ENCODE measurements at places on chromosomes 4 and X.

GRCh38 chr4:21835712-21836111 lies 112.9 kb downstream of the KCNIP4 start:
- peak; percentile 38 for DNase-seq

DNA sequence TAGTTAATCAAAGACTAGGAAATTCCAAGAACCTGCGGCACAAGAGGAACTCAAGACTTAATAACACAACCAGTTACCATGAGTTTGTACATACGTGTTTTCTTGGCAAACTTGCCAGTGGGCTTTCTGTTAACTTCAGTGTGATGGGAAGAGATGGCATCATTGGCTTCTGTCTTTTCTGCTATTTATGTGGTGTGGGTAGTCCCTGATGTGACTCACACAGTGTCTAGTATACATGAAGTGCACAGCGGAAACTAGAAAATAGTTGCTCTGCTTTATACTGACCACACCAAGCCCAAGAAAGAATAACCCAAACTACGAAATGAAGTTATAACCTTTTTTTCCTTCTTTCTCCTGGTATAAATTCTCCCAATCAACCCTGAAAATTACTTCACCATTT lies 24.5 kb downstream of the DAPP1 start:
- DNase-seq, result no peak

GRCh38 chrX:126655061-126655460 lies 102.4 kb upstream of the DCAF12L1 start:
- DNase-seq, result no peak

GRCh38 chr4:152990471-152991131 lies 54.5 kb downstream of the FHDC1 start:
- no peak for DNase-seq

DNA sequence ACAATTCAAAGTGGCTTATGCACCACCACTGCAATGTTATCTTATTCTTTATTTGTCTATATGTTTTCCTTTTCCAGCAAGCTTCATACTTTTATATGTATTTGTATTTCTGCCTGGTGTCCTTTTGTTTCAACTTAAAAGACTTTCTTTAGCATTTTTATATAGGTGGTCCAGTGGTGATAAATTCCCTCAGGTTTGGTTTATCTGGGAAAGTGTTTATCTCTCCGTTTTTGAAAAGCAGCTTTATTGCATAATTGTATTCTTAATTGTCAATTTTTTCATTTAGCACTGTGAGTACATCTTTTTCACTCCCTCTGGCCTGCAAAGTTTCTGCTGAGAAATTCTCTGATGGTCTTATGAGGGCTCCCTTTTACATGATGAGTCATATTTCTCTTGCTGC lies 479.0 kb upstream of the GRID2 start:
- no peak for DNase-seq

DNA sequence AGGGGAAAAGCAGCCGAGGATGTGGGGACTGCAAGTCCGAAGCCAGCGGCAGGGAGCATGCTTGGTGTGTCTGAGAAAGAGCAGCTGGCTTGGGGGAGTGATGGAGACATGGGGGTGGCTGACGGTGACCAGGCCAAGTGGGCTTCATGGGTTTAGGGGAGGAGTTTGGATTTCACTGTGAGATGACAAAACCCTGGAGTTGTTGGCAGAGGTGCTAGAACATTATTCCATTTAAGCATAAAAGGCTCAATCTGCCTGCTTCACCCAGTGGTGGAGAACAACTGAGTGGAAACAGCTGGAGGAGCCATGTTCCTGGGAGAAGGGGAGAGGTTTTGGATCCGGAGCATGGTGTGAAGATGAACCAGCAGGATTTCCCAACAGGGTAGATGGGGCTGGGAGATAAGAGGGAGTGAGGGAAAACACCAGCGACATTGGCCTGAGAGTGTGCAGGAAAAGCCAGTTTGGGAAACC lies 318.0 kb upstream of the TAPT1 start:
- no peak for DNase-seq

Data from HCEC 1CT (cell line).